ENCODE measurements at places on chromosomes 5 and 9. TPM values are rescaled to one million over a fixed set of nuclear protein-coding genes. Genes with fewer than 3 reads are reported as not detected.

GRCh38 chr5:169719360-169720314 is 82.6 kb downstream of the DOCK2 start:
- no peak overlapping the region for H3K4me3 ChIP-seq
- H3K4me1 ChIP-seq = no peaks in the 10 kb centered on the region
- no peak overlapping the region for H3K27ac ChIP-seq
- H3K27me3 ChIP-seq = no peaks in the 10 kb centered on the region

DNA sequence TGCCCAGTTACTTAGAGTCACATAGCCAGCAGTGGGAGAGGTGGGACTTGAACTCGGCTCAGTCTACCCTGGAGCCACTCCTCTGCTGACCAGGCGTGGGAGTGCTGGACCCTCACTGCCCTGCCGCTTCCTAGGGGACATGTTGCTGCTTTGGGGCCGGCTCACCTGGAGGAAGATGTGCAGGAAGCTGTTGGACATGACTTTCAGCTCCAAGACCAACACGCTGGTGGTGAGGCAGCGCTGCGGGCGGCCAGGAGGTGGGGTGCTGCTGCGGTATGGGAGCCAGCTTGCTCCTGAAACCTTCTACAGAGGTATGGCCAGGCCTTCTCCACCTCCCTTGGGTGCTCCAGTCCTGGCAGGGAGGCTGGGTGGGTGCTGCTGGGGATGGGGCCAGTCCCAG is 3.4 kb upstream of the CACFD1 start:
- no peak overlapping the region for H3K4me3 ChIP-seq
- DNase-seq = no peak

DNA sequence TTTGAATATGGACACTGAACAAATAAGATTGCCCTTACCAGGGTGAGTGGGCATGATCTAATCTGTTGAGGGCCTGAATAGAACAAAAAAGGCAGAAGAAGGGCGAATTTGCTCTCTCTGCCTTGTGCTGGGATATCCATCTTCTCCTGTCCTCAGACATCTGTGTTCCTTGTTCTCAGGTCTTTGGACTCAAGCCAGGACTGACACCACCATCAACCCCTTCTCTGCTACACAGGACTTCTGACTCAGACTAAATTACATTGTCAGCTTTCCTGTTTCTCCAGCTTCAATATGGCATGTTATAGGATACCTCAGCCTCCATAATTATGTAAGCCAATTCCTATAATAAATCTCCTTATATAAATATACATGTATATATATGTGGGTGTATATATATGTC is 40.8 kb upstream of the SLCO6A1 start:
- H3K27ac ChIP-seq = no peak overlapping the region
- no peaks in the 10 kb centered on the region for H3K4me1 ChIP-seq
- H3K27me3 ChIP-seq = no peaks in the 10 kb centered on the region
- no peak for DNase-seq

Gene CEL
- polyA plus RNA-seq = 1.8 TPM

DNA sequence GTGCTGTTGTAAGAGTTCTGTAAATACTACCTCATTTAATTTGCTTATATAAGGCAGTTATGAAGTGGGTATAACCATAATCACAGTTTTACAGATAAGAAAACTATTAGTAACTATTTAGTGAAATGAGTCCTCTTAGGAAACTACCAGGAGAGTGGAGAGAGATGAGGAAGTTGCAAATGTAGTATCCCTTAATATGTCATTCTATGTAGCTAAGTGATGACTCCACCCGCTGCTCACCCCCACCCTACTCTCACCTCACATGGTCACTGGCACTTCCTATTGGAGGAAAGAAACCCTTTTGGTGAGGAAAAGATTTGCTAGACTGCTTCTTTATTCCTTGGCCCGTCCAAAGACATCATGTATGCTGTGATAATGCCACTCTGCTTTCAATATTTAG is 241.8 kb upstream of the SLC24A2 start:
- H3K36me3 ChIP-seq = no peaks in the 10 kb centered on the region
- H3K4me3 ChIP-seq = no peak overlapping the region
- DNase-seq = no peak
- no peaks in the 10 kb centered on the region for H3K4me1 ChIP-seq
- H3K27ac ChIP-seq = no peak overlapping the region
- H3K27me3 ChIP-seq = no peaks in the 10 kb centered on the region

DNA sequence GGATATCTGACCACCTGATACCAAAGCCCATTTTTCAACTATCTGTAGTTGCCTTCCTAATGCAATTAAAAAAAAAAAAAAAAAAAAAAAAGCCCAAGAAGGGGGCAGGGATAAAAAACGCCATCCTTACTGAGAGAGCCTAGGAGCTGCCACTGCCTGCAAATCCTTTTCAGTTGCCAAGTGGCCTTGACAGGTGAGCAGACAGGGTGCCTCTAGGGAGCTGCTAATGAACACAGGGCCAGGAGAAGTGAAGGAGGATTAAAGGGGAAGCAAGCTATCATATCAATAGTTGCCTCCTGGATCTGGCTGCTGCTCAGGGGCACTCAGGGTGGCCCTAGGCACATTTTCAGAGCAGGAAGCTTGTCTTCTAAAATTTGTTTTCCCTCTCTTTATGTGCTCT is 547.4 kb downstream of the TLE1 start:
- no peak overlapping the region for H3K4me3 ChIP-seq
- no peaks in the 10 kb centered on the region for H3K27me3 ChIP-seq
- H3K27ac ChIP-seq = no peak overlapping the region

GRCh38 chr9:69502671-69503301 is 169.4 kb downstream of the APBA1 start:
- H3K36me3 ChIP-seq = no peaks in the 10 kb centered on the region
- no peak for DNase-seq
- no peak overlapping the region for H3K4me3 ChIP-seq

- H3K4me3 ChIP-seq = no peak overlapping the region
- DNase-seq = no peak
- peaks cover 5% of the 10 kb centered on the region for H3K4me1 ChIP-seq
- no peaks in the 10 kb centered on the region for H3K27me3 ChIP-seq
These were observed 39.3 kb upstream of the ADRA1B start for GRCh38 chr5:159877016-159877415.

DNA sequence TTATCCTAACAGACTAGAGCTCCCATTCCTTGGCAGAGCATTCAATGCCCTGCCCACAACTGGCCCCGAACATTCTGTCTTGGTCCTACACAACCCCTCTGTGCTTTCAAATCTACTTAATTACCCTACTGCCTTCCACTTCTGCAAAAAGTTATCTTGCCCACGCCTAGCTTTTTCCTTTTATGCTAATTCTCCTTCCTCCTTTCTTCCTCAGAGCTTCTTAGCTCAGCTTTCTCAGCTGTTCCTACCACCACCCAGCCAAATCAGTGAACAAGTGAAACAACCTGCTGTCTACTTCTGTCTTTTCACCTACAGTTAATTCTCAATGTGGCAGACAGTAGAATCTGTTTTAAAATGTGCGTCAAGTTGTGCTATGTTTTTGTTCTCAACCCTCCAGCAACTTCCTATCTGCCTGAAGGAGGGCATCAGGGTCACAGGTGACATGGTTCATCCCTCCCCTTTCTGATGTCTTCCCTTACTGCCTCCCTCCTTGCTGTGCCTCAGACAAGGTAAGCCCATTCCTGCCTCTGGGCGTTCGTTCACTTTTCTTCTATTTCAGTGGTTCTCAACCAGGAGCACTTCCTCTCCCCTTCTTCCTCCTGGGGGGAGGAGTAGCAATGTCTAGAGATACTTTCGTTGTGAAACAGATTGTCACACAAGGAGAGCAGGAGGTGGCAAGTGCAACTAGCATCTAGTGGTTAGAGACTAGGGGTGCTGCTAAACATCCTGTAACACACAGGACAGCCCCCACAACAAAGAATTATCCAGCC is 1.3 kb upstream of the REEP5 start:
- H3K4me1 ChIP-seq = no peaks in the 10 kb centered on the region
- no peak overlapping the region for H3K27ac ChIP-seq
- no peak overlapping the region for H3K4me3 ChIP-seq
- H3K27me3 ChIP-seq = no peaks in the 10 kb centered on the region
- no peak for DNase-seq

GRCh38 chr5:56207537-56207936 is 25.6 kb downstream of the ANKRD55 start:
- DNase-seq = no peak
- no peaks in the 10 kb centered on the region for H3K27me3 ChIP-seq
- H3K4me3 ChIP-seq = no peak overlapping the region
- no peaks in the 10 kb centered on the region for H3K4me1 ChIP-seq

GRCh38 chr5:114237766-114238165 is 124.1 kb upstream of the KCNN2 start:
- H3K27me3 ChIP-seq = no peaks in the 10 kb centered on the region
- H3K27ac ChIP-seq = no peak overlapping the region
- H3K4me1 ChIP-seq = no peaks in the 10 kb centered on the region
- DNase-seq = no peak

Gene NRARP
- 52.0 TPM for polyA plus RNA-seq

Gene ZNF79
- 2.7 TPM for polyA plus RNA-seq

Gene ANKRD31
- 0.02 TPM for polyA plus RNA-seq

DNA sequence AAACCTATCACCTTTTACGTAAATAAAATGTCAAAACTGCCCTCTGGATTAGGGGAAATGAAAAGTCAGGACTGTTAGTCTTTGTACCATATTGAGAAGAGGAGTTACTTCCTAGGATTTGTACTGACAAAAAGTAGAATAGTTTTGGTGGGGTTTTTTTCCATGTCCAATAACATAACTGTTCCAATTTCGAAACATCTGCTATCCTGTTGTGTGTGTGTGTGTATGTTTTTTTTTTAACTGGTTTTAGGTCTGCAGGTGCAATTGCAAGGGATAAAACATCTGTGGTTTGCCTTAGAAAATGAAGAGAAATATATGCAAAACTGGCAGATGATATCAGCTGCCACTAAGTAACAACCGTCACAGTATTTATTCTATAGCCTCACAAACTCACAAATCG is 506.8 kb downstream of the NFIB start:
- no peaks in the 10 kb centered on the region for H3K36me3 ChIP-seq
- no peak overlapping the region for H3K4me3 ChIP-seq

GRCh38 chr5:167232675-167233311 is 1058.7 kb upstream of the WWC1 start:
- no peaks in the 10 kb centered on the region for H3K4me1 ChIP-seq
- no peaks in the 10 kb centered on the region for H3K36me3 ChIP-seq
- no peak for DNase-seq

All from H1 (cell line).